ENCODE measurements at places on chromosomes 3 and 15.

- DNase-seq: no peak
Observed at GRCh38 chr3:18586076-18586475, 160.9 kb upstream of the SATB1 start.

GRCh38 chr3:55873523-55874254 lies 386.6 kb upstream of the WNT5A start:
- DNase-seq: no peak

DNA sequence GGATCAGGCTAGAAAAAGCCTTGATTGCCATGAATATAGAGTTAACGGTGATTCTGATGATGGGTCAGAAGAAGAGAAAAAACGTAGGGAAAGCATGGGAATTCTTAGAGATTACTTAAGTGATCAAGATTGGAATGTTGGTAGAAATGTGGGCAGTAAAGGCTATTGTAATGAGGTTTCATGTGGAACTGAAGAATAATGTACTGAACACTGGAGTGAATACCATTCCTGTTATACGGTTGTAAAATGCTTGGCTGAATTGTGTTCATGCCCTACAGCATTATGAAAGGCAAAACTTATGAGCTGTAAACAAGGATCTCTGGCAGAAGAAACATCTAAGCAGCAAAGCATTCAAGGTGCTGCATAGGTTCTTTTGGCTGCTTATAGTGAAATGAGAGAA lies 414.1 kb upstream of the CBLB start:
- no peak for DNase-seq

DNA sequence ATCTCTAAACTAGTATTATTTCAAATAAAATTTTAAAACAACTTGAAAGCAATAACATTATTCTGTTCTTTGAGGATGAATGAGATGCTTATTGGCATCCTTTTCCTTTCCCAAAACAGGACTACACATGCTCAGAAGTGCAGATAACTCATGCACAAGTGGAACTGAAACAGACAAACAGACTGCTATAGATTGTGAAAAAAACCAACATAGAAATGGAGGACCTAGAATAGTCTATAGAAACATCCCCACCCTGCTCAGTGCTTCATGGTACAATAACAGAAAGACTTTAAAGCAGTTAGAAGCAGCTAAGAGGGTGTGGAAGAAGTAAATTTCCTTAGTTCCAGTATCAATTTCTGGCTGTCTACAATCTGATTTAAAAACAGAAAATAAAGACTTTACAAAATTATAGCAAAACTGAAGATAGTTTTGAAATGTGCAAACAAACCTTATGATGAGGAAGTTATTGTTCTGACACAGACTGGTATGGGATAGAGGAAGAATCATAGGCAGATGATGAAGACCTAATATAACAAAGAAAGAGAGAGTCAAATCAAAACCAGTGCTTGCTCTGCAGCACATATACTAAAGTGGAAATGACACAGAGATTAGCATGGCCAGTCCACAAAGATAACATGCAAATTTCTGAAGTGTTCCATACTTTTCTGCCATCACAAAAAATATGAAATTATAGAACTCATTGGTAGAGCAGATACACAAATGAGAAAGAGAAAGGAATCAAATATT lies 1025.4 kb downstream of the SQOR start:
- no peak for DNase-seq

DNA sequence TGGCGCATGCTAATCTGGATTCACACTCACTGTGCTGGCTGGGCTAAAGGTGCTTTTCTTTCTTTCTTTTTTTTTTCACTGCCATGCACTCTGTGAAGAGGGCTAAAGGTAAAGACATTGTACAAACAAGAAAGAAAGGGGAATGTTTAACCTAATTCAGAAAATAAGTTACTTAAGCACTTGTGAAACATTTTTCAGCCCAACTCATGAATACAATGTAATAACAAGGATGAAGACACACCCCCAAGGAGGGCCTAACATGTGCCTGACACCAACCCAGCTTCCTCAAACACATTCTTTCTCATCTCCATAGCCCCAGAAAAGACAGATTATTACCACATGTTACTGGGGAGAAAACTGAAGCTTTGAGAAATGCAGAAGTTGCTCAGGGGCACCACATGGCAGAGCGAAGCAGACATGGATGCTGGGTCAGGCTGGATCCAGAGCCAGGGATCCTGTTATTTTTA lies 5.7 kb downstream of the STIMATE start:
- no peak for DNase-seq

DNA sequence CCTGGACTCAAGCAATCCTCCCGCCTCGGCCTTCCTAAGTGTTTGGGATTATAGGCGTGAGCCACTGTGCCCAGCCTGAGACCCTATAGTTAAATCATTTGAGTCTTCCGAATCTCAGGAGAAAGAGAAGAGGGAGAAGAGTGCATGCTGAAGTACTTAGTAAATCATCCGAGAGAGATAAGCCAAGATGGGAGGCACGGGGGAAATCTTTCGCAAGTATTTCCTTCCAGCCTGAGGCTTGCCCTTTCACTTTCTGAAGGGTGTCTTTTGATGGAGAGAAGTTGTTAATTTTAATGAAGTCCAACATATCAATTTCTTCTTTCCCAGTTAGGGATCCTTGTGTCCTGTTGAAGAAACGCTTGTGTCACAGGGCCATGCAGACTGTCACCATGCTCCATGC lies 97.1 kb upstream of the SLC6A6 start:
- DNase-seq: no peak

DNA sequence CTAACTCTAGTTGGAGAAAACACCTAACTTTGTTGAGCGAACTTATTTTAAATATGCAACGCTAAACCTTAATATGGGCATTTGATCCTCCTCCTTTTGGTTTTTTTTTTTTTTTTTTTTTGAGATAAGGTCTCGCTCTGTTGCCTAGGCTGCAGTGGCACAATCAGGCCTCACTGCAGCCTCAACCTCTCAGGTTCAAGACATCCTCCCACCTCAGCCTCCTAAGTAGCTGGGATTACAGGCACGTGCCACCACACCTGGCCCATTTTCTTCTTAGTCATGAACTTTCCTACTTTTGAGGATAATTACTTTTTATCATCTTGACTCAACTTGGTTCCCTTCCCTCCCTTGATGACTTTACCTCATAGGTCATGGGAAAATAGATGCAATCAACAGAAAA lies 3.9 kb downstream of the NUSAP1 start:
- DNase-seq: no peak

GRCh38 chr15:81054236-81054635 lies 53.5 kb downstream of the TLNRD1 start:
- DNase-seq: no peak

GRCh38 chr3:126927401-126927750 lies 55.5 kb upstream of the PLXNA1 start:
- no peak for DNase-seq

DNA sequence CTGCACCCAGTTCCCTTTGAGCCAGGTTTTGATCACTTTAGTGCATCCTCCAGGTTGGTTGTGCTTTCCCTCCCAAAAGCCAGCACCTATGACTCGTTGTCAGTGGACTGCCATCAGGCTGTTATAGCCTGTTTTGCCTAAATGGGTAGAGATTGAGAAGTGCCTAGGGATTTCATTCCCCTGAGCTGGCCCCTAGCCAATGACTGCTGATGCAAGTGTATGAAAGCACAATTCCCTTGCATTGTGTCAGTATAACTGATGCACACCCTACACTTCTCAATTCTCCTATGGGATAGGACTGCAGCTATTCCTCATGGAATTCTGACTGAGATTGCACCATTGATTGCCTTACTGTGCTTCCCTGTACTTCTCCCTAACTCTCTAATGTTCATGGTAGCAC lies 102.1 kb upstream of the ARPP21 start:
- DNase-seq: no peak

DNA sequence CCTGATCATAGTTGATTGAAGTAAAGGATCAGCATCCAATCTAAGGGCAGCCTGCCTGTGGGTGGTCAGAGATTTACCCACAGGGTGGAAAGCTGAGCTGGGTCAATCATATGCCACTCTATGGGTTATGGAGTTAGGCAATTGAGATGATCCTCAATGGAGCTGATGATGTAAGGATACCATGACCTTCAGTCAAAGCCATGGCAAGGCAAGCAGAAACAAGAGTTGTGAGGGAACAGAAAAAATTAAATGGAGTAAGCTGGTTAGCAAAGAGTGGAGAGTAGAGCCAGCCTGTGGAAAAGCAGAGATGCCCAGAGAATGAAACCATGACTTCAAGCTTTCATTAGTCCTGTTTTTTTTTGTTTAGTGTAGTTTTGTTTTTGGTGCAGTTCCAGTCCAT lies 5.7 kb upstream of the IQGAP1 start:
- DNase-seq: no peak

- no peak for DNase-seq
Observed at GRCh38 chr3:69650066-69650419, 89.2 kb upstream of the MITF start.

Measured in GM18507 (cell line).